Activated CD4-positive, alpha-beta T cell treated with anti-CD3 and anti-CD28 coated beads for 24 hours (primary cell): ENCODE measurements at places on chromosomes 3 and 15.

GRCh38 chr3:184405075-184406030, 25.5 kb downstream of the CHRD start:
- DNase-seq = no peak

- DNase-seq = no peak
These were observed 90.3 kb downstream of the PLXNA1 start for GRCh38 chr3:127072971-127073783.

DNA sequence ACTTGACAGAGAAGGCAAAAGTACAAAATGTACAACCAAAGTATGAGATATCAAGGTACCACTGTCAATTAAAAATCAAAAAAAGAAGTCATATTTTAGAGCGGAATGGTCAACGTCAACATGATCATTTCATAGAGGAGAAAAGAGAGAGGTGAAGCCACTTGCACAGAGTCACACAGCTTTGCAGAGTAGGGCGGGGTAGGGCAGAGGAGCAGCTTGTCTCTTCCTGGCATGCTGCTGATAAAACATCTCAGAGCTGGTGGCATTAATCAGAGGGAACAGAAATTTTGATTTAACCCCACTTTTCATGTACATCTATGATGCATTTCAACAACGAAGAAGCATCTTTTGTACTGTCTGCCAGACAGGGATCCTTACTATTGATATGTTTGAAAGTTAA, 5.2 kb upstream of the IGF1R start:
- no peak for DNase-seq

- no peak for DNase-seq
These were observed 554.2 kb upstream of the KCNMB2 start for GRCh38 chr3:177982034-177982433.

- no peak for DNase-seq
These were observed 27.9 kb downstream of the MINDY4B start for GRCh38 chr3:150877303-150877702.

GRCh38 chr3:63896332-63897030, 15.7 kb downstream of the SCAANT1 start:
- no peak for DNase-seq

DNA sequence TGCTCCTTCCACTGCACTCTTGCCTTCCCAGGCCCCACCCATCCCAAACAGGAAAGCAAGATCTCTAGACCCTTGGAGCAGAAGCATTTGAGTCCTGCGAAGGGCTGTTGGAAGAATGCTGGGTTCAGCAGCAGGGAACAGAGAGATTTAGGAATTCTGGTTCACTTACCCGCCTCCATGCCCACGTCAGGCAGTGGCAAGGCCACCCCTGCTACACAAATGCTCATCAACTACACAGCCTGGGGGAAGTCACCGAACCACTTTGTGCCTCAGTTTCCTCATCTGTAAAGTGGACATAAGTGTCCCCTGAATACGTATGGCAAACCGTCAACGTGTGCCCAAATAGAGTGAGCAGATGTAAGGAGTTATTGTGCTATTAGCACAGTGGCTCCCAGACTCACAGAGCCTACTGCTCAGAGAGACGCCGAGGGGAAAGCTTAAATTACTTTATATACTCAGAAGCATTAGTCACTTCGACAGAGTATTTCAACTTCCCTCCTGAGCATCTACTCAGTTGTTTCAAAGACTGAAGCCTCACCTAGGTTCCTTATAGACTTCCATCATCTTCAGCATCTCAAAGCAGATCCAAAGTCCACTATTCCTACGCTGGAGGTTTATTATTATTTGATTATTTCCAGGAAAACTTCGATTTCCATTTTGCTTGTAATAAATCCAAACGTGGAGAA, 905 bp downstream of the HOMER2 start:
- no peak for DNase-seq

DNA sequence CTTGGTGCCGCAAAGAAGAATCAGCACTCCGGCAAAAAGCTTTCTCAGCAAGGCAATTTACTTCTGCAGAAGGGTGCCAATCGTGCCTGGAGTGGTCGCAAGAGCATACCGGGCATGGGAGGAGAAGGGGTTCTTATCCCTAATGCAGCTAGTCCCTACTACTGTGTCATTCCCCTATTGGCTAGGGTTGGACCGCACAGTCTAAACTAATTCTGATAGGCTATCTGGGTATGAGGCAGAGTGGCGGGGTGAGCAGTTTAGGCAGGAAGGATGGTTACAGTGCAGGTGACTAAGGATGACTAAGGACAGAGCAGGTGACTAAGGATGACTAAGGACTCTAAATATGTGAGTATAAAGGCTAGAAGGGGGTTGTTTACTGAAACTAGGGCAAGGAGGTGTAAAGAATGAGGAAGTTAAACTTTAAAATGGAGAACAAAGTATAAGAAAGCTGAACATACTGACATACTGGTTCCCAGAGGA, 52.9 kb downstream of the PGBD4 start:
- no peak for DNase-seq

- no peak for DNase-seq
These were observed 43.8 kb downstream of the MSL2 start for GRCh38 chr3:136152176-136152843.

- no peak for DNase-seq
These were observed 93.6 kb downstream of the PLCL2 start for GRCh38 chr3:16978234-16978920.

DNA sequence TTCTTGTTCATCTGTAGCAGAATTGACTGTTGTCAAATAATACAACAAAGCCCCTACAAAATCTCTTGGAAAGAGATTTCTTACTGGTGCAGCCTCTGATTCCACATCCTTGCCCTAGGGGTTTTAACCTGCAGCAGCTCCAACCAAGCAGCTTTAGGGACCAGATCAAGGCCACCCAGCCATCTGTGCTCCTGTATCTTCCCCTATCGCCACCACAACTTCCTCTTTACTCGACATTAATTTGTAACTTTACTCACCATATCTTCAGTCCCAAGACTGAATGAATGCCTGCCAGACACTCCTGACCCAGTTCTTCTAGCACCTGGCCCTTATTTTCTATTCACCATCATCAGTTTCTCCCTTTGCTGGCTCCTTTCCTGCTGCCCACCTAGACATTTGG, 156.6 kb upstream of the IL12A start:
- DNase-seq = no peak

DNA sequence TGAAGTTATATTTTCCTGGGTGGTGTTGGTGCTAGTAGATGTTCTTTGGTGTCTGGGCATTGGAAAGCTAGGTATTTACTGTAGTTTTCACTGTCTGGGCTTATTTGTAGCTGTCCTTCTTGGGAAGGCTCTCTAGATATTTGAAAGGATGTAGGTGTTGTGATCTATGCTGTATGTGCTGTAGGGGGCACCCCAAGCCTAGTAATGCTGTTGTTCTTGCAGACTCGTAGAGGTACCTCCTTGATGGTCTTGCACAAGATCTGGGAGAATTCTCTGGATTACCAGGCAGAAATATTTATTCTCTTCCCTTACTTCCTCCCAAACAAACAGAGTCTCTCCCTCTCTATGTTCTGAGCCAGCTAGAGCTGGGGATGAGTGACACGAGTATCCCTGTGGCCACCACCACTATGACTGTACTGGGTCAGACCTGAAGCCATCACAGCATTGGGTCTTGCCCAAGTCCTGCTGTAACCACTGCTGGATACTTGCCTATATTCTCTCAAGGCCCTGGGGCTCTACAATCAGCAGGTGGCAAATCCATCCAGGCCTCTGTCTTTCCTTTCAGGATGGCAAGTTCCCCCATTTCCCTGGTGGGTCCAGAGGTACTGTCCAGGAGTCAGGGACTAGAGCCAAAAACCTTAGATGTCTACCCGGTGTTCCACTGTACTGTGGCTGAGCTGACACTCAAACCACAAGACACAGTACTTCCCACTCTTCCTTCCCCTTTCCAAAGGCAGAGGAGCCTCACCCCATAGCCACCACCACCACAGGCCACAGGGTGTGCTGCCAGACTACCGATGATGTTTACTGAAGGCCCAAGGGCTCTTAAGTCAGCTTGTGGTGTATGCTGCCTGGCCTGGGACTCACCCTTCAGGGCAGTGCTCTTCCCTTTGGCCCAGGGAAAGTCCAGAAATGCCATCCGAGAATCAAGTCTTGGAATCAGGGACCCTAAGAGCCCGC, 195.2 kb upstream of the DPPA4 start:
- DNase-seq = peak; percentile 16

GRCh38 chr3:132161608-132162007, 126.8 kb upstream of the CPNE4 start:
- DNase-seq = no peak

DNA sequence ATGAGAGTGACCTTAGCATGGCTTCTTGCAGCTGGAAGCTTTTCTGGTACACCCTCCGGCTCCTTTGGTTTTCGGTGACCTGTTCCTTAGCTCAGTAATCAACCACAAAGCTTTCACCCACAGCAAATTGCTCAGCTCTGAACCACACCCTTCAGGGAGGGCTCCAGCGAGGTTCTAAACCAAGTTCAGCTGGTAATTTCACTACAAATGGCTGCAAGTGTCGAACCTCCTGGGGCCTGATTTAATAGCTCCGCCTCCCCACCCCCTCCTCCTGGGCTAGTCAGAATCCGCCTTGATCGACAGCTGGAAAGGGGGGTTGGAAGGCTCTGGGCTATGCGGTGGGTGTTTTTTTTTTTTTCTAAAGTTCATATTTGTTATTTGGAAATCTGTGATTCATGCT, 150.9 kb upstream of the MCTP2 start:
- DNase-seq = no peak

DNA sequence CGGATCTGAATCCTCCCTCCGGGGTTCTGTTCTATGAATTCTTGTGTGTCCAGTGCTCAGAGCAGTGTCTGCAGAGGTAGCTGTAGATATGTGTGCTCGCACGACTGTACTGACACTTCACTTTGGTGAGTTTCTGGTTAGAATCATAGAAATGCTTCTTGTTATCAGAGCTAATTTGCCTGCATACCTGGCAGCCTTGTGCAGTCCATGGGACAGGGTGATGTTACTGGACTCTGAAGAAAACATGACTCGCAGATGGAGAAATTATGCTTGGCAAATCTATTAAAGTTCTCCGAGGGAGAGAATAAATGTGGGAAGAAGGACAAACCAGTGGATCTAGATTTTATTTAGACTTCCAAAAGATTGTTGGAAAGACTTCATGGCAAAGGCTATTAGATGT, 12.2 kb downstream of the CGNL1 start:
- no peak for DNase-seq

GRCh38 chr3:50205413-50206276, 574 bp downstream of the SLC38A3 start:
- DNase-seq = peak; percentile 35

GRCh38 chr3:72606005-72606800, 242.0 kb downstream of the SHQ1 start:
- no peak for DNase-seq

DNA sequence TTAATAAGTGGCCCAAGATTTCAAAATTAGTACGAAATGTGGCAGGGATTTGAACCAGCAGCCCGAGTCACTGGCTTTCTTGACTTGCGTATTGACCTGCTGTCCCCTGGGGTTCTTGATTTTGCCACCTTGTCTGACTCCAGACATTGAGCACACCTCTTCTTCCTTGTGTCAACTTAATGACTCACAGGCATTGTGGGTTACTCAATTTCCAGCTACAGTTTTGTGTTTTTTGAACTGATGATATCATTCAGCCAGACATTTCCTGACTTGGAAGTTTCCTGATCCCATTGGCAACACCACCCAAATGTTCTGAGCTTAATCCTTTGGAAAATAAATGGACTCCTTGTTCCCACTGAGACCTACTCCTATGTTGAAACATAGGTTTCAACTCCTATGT, 64.2 kb downstream of the MOBP start:
- no peak for DNase-seq

DNA sequence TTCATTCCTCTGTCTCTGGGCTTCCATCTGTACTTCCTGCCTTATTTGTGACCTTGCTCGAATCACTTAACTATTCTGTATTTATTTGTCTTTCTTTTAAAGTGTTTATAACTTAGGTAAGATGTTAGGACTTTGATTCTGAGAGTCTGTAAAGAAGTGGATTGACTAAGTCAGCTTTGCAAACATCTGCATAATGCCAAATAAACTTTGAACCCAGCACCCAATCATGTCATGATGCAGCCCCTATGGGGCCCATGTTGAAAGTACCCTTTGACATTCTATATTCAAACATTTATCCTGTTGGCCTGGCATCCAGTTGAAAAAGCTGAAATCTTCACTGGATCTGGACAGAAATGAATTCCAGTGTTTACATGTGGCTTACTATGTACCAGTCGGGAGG, 3.8 kb upstream of the MYRIP start:
- DNase-seq = no peak

- DNase-seq = no peak
These were observed 15.5 kb downstream of the SPTBN5 start for GRCh38 chr15:41878355-41878699.

DNA sequence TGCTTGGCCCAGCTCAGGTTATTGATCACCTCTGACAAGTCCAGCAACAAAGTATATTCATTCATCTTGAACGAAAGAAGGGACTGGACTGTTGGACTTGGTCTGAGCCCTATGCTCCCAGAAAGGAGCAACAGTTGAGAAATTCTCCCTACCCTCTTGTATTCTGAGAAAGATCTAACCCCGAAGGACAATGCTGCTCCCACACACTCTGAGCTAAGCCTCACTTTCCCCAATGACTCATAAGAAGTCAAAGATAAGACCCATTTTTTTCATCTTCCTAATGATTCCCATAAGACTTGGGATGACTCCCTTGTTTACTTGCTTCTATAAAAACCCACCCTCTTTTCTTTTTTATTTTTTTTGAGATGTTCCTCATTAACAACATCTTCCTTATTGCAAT, 549.4 kb upstream of the MDFIC2 start:
- DNase-seq = no peak

DNA sequence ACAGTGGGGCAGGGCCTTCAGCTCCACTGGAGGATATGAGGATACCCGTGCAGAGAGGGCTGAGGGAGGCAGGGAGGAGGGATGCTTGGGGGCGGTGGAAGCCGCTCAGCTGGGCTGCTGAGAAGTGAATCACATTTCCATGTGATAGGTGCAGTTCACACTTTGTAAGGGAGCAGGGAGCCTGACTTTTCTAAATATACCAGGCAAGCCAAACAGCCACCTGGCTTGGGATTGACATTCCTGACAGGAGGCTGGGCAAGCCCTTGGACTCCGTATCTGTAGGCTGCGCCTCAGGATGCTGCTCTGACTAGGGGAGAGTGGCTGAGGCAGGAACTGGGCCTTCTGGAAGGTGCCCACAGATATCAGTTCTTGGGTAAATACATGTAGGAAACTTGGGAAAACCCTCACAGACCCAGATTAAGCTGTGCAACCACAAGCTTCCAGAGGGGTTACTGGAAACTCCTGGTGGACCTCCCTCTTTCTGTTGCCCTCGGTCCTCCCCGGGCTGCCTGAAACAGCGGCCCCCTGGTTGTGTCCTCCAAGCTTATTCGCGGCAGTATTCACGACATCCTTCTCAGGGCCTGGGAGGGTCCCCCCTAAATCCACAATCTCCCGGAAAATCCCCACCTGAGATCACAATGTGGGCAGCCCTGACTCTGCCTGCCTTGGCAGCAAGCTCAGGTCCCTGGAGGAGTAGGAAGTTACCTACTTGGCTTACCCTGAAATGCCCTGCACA, 33.0 kb upstream of the ADCY5 start:
- no peak for DNase-seq

DNA sequence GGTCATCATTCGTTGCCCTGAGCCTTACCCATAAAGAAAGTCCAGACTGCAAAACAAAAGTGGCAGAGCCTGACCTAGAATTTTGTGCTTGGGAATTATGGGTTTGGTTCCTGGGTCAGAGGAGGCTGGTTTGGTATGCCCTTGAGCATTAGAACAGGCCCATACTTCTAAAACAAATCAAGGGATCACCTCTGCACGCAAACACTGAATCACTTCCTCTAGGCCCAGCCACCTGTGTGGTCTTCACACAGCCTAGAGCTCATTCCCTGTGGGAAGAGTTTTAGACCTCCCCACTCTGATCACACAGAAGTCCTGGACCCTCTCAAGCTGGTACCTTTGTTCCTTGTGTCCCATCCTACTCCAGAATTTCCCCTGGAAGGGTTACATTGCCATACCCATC, 59.4 kb downstream of the B3GNT5 start:
- no peak for DNase-seq
